ENCODE measurements at places on chromosomes 1 and 21.

DNA sequence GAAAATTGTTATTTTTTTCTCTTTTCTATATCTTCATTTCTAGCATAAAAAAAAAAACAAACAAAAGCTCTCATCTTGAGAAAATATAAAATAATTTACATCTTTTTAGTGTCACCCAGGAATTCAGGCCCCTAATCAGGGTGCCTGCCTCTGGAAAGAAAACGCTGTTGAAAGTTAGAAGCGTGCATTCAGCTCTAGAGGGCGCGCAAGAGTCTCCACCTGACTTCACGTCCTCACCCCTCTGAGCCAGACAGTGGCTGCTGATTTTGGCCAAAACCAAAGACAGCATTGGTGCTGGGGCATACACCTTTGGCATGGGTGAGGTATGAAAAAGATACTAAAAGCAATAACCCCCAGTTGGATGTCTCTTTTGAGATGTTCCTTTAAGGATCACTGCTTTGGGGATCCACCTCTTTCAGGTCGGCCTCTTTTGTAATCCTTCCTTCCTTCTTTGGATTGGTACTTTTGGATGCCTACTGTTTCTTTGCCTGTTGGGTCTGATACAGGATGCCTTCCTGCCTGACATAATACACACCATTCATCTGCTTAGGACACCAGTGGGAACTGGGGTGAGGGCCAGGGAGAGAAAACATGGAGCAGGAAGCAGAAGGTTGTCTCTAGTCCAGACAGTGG is 77.6 kb upstream of the CHRM3 start:
- DNase-seq: peak; percentile 1

DNA sequence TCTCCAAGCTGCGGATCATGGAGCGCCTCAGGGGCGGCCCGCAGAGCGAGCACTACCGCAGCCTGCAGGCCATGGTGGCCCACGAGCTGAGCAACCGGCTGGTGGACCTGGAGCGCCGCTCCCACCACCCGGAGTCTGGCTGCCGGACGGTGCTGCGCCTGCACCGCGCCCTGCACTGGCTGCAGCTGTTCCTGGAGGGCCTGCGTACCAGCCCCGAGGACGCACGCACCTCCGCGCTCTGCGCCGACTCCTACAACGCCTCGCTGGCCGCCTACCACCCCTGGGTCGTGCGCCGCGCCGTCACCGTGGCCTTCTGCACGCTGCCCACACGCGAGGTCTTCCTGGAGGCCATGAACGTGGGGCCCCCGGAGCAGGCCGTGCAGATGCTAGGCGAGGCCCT is 2.7 kb downstream of the CPTP start:
- no peak for DNase-seq

DNA sequence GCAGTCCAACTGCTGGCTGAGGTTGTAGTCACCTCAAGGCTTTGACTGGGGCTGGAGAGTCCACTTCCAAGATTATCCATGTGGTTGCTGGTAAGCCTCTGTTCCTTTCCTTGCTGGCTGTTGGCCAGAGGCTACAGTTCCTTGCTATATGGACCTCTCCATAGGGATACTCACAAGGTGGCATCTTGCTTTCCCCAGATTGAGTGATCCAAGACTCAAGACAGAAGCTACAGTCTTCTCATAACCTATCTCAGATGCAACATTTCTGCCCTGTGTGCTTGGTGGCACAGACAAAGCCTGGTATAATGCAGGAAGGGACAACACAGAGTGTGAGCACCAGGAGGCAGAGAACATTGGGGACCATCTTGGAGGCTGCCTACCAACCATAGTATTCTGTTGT is 111.8 kb downstream of the FNBP1L start:
- DNase-seq: no peak

- DNase-seq: no peak
These were observed 449.2 kb downstream of the CAMTA1 start for GRCh38 chr1:7234471-7234755.

- no peak for DNase-seq
These were observed 1.8 kb downstream of the SH2D5 start for GRCh38 chr1:20730690-20731056.

- no peak for DNase-seq
These were observed 89.3 kb downstream of the CDC14A start for GRCh38 chr1:100441651-100442050.

DNA sequence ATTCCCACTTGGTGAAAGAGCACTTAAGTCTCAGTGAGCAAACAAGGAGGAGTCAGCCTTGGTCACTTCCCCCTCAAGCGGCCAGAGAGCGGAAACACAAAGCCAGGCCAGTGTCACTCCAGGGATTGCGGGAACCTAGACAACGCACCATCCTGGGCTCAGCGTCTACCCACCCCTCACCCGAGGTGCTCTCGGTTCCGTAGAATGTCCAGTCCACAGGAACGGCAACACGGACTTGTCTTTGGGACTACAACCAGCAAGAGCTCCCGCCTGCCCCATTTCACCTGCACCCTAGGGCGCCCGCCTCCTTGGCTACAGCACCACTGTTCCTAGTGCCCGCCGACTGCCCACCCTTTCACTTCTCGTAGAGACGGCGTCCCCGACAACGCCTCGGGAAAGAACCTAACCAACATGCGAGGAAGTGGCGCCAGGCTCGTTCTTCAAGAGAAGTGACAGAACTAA is 509 bp downstream of the GDAP2 start:
- peak; percentile 10 for DNase-seq

DNA sequence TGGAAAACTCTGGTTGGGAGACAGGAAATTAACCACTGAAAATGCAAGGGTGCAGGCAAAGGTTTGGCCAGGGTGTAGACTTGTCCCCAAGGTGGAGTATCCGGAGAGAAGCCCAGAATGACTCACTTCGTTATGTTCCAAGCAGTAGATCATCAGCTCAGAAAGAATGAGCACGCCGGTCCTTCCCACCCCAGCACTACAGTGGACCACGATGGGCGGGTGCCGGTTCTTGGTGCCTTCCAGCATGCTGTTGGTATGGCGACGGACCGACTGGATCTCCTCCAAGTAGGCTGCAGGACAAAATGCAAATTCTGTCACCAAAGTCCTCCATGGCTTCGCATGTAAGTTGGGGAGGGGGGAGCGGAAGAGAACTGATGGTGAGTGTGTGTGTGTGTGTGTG is 83.4 kb downstream of the SMYD2 start:
- DNase-seq: no peak

GRCh38 chr1:32357614-32358013 is 4.7 kb downstream of the FAM229A start:
- DNase-seq: no peak

DNA sequence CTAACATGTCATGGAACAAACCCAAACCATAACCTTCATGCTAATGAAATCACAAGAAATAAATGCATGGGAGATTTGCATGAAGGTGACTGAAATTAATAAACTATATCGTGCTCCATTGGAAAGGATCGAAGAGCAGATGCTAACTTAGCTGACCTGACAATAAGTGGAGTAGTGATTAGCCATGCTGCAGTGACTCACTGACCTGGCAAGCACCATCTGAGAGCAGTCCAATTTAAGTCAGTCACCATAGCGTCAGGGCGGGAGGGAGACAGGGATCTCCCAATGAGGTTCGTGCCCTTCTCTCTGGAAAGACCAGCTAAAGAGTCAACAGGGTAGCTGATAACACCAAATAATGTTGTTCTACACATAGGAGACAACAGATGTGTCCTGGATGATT is 21.5 kb downstream of the OLIG2 start:
- DNase-seq: peak; percentile 57

DNA sequence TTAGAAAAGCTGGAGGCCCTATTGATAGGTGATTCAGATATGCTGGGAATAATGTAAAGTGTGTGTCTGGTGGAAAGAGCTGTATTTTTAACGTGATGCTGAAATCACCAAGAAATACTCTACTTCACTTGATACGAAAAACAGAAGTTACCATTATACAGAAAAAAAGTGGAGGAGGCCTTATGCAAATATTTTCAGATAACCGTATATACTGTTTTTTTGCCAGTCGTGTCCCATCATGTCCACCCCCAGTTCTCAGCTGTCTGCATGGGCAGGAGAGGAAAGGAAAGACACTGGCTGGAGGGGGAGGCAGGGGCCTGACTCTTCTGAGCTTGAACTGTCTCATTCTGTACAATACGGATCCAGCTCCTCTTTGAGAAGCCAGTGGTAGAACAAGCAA is 51.1 kb downstream of the KCNJ6 start:
- DNase-seq: no peak

GRCh38 chr1:8681911-8682310 is 135.5 kb downstream of the RERE start:
- no peak for DNase-seq

DNA sequence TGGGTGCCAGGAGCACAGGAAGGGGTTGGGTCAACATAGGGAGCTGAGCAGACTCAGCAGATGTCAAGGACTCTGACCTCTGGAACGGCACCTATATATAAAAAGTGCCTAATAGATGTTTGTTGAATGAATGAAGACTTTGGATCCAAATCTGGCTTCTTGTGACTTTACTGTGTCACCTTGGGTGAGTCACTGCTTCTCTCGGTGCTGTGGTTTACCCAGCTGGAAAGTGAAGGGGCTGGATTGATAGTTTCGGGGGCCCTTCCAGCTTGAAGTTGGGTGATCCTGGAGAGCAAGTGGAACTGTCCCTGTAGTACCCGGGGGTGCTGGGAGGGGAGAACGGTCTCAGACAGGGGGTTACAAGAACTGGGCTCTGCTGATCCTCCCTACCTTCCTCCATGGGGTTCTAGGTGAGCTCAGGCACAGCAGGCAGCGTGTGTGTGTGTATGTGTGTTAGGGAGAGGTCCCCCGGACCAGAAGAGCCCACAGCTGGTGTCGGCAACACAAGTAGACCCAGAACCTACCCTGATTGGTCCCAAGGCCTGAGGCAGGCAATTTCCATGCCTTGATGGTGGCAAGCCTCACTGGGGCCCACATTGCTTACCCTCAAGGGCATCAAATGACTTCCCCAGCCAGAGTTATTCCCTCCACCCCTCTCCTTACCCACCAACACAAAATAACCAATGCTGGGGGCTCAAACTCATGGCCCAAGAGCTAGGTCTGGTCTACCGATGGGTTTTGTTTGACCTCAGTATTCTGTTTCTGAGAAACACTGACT is 5.5 kb upstream of the PADI1 start:
- DNase-seq: no peak

- DNase-seq: no peak
These were observed 4.3 kb upstream of the GPX7 start for GRCh38 chr1:52597912-52598311.

DNA sequence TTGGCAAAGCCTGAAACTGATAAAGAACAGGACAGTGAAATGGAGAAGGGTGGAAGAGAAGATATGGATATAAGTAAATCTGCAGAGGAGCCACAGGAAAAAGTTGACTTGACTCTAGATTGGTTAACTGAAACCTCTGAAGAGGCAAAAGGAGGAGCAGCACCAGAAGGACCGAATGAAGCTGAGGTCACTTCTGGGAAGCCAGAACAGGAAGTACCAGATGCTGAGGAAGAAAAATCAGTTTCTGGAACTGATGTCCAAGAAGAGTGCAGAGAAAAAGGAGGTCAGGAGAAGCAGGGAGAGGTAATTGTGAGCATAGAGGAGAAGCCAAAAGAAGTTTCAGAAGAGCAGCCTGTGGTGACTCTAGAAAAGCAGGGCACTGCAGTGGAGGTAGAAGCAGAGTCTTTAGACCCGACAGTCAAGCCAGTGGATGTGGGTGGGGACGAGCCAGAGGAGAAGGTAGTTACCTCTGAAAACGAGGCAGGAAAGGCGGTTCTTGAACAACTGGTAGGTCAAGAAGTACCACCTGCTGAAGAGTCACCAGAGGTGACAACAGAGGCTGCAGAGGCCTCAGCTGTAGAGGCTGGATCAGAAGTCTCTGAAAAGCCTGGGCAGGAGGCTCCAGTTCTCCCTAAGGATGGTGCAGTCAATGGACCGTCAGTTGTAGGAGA is 16.3 kb downstream of the CCDC17 start:
- DNase-seq: no peak

DNA sequence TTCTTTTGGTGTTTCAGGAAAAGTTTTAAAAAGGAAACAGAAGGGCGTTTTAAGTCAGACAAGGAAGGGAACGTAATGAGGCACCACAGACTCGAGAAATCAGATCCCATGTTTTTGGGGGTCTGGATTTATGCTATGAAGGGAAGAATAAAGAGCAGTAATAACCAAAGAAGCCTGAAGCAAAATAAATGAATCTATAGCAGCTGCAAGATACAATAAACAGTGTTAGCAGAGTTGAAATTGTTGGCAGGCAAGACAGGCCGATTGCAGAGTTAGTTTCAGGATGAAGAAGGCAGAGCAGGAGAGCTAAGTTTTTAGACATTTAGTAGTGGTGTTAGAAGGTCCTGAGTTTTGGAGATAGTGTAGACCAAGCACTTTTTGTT is 425 bp downstream of the DDR2 start:
- DNase-seq: no peak

DNA sequence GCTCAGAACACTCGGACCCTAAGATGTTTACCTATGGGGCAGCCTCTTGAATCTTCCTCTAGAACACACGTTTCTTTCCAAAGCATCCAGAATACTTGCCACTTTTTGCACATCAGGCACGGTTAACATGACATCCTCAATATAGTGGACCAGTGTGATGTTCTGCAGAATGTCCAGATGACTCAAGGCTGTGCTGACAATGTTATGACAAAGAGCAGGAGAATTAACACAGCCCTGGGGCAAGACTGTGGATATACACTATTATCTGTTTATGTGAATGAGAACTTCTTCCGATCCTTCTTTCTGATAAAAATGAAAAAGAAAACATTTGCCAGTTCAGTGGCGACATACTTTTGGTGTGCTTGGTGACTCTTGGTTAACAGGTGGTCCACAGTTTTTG is 154.3 kb downstream of the PDE4B start:
- DNase-seq: no peak

- DNase-seq: no peak
These were observed 438.1 kb downstream of the PRDM2 start for GRCh38 chr1:14138135-14138506.

GRCh38 chr1:236156512-236157208 is 14.3 kb downstream of the GPR137B start:
- no peak for DNase-seq

- no peak for DNase-seq
These were observed 31.5 kb upstream of the BTG3 start for GRCh38 chr21:17644186-17644585.

DNA sequence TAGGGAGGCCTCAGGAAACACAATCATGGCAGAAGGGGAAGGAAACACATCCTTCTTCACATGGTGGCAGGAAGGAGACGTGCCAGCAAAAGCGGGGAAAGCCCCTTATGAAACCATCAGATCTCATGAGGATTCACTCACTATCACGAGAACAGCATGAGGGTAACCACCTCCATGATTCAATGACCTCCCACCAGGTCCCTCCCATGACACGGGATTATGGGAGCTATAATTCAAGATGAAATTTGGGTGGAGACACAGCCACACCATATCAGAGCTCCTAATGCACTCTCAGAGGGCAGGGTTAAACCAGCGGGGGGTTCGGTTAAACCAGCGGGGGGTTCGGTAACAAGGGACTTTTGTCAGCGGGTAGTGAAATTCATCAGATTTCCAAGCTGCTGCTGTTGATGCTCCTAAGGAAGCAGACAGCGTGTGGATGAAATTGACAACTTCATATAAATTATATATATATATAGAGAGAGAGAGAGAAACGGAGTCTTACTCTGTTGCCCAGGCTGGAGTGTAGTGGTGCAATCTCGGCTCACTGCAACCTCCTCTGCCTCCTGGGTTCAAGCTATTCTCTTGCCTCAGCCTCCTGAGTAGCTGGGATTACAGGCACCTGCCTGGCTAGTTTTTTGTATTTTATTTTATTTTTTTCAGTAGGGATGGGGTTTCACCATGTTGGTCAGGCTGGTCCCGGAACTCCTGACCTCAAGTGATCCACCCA is 4.2 kb downstream of the CSTB start:
- no peak for DNase-seq

All from NCI-H2171 treated with DMSO at 0.1 percent for 48 hours (cell line).